Cortex of kidney (tissue), 1 donor: ENCODE measurements at places on chromosomes 1 and 21.

DNA sequence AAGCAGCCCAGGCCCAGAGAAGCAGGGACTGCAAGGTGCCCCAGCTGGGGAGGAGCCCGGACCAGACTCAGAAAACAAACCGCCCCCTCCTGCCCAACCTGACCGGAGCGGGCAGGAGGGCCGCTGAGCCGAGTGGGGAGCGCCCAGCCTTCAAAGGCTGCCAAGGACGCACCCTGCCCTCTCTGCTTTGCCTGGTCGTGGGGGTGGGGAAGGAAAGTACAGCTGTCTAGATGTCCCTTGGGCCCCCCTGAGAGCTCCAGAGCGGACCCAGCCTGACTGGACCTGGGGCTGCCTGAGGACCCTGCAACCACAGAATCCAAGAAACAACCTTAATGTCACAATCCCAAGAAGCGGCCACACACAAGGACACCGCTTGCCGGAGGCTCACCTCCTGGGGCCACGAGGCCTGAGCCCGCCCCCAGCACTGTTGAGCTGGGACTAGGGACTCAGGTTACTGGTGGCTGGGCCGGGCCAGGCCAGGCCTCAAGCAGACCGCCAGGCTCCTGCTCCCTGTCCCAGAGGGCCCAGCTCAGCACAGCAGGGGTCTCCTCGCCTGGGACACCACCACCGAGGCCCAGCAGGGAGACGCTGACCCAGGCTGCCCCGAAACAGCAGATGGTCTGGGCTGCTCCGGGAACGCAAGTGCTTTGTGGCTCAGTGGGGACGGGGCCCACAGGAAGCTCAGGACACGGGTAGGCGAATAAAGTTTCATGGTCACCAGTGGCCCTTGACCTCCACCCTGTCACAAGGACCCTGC lies 1.4 kb downstream of the DVL1 start:
- no peak for DNase-seq

GRCh38 chr1:170145770-170146676 lies at the start of gene NTMT2:
TSS of gene NTMT2 (plus strand) at chr1:170145959. CDS start at chr1:170146108, 149 bp downstream.
- DNase-seq, result no peak

DNA sequence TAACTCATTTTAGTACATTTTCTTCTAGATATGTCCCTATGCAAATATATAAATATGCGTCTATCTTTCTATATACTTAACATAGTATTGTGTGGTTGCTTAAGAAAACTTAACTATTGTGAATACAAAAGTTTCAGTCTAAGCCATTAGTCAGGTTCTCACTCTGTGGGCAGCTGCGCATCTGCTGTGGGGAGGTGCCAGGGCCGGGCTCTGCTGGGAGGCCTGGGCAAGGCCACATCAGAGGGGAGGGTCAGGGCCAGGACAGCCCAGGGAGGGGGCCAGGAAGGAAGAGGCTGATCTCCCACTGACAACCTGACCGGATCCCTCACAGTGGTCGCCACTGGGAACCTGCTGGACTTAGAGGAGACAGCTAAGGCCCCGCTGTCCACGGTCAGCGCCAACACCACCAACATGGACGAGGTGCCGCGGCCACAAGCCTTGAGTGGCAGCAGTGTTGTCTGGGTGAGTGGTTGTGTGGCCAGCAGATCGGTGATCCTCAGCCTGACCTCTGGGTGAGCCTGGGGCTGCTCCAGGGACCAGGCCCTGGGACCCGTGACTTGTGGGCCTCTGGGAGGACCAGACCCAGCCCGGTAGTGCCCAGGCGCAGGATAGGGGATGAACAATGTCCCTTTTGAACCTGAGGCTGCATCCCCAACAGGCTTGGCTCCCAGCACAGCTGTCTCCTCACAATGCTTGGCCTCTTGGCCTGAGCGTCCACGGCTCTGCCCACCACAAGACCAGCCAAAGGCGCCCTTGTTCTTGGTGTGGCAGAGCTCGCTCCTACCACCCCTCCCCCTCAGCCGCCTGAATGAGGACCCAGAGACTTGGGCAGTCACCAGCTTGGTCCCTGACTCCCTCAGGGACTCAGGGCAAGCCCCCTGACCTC lies 20.2 kb downstream of the LDLRAP1 start:
- no peak for DNase-seq

DNA sequence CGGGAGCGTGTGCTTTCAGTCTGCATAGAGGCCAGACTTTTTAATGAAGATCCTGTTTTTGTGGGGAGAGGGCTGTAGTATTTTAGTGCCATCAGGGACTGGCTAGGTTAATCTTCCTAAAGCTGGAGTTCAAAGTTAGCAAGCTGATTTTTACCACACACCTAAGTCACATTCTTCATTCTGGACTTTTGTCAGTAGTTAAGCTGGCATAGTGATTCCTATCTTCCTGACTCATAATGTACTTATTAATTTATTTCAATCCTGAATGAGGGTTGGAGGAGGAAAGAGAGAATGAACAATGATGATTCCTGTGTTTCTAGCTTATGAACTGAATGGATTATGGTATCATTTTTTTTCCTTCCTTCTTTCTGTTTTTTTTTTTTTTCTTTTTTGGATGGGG lies 24.9 kb upstream of the ZNF644 start:
- no peak for DNase-seq

GRCh38 chr21:34085129-34085528 lies 11.8 kb downstream of the MRPS6 start:
- DNase-seq, result no peak

- DNase-seq, result no peak
These were observed 45.2 kb downstream of the HLX start for GRCh38 chr1:220924331-220924970.

DNA sequence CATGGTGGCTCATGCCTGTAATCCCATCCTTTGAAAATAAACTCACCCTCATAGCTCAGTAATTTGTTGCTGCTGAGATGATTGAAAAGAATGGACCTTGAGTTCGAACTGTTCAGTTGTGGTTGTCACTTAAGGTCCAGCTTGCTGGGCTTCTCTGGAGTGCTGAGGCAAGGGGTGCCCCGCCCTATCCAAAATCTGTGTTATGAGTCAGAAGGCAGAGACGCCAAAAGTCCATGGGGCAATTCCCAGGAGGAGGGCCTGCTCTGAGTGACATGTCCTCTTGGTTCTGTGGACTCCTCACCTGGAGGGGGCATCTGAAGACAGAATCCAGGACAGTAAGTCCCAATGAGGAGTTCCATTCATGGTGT lies 64.8 kb downstream of the MYOM3 start:
- no peak for DNase-seq

DNA sequence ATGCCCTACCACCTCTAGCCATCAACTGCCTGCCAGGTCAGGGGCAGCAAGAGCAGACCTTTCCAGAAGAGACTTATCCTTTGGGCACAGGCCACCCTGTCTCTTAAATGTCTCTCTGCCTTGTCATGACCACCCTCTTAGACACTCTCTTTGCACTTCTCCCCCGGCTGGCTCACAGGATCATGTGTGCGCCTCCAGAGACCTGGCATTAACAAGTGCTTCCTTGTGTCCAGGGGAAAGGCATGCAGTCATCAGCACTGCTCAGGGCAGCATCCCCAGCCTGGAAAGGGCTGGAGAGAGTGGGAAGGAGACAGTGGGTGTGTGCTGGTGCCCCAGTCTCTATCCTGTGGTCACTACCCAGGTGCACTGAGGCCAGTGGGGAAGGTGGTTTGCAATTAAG lies 85.2 kb upstream of the TLR5 start:
- no peak for DNase-seq

- DNase-seq, result no peak
These were observed 91.5 kb downstream of the KIF14 start for GRCh38 chr1:200528858-200529606.

DNA sequence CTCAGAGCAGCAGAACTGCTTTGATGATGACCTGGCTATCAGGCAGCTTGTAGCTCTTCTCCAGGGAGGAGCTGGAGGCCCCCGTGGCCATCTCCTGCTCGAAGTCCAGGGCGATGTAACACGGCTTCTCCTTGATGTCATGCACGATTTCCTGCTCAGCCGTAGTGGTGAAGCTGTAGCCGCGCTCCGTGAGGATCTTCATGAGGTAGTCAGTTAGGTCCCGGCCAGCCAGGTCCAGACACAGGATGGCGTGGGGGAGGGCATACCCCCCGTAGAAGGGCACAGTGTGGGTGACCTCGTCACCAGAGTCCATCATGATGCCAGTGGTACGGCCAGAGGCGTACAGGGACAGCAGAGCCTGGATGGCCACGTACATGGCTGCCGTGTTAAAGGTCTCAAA lies 18.3 kb upstream of the TP53BP2 start:
- no peak for DNase-seq
